ENCODE measurements at places on chromosomes 5 and 9. TPM values are rescaled to one million over a fixed set of nuclear protein-coding genes. Genes with fewer than 3 reads are reported as not detected.

DNA sequence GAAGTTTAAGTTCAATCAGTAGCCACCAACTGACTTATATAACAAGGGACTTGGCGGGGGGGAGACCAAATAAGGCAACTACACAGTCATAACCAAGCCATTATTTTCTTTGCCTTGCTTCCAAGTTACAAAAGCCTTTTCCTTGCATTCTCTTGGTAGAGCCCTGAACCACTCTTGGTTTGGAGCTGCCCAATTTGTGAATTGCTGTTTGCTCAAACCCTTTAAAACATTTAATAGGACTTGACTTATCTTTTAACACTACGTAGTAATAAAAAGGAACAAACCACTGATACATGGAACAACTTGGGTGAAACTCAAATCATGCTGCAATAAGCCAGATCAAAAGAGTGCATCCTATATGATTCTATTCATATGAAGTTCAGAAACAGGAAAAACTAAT is 31.7 kb upstream of the MSH3 start:
- DNase-seq: no peak

GRCh38 chr5:113118298-113118697 is 141.7 kb downstream of the DCP2 start:
- DNase-seq: no peak

DNA sequence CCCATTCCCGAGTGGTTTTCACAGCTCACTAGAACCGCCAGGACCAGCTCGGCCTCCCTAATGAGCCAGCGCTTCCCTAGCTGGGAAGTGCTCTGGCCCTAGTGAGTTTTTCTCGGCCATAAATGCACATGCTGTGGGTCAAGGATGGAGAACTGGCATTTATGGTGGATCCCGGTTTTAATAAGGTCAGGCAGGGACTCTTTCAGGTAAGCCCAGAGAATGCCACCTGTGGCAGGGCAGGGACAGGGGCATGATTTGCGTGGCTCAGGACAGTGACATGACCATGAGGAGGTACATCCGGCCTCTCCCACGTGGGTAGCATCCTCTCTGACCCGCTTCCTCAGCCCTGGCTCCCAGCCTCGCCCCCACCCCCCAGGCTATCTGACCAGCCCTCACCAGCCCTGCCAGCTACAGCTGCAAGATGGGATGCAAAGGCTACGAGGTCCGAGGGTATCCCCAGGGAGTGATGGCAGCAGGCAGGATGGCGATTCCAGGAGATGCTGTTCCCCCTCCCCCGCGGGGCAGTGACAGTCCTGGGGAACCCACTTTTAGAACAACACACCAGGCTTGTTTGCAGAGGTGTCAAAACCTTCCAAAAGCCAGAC is 60.3 kb upstream of the ADAMTS2 start:
- peak; percentile 2 for DNase-seq

DNA sequence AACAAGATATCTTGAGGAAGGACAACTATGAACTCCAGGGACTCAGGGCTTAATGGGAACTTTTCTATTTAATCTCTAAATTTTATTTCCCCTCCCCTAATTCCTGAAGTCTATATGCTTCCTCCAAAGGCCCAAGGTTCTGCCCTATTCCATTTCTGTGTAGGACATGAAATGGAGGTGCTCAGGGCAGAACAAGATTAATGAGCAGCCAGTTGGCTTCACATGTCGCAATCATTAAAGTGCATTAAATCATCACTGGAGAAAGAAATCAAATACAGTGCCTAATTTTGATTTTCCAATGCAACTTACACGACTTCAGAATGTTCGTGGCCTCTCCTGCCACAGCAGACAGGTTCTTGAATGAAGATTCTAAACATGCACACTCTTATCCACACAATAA is 862.1 kb downstream of the PTPRD start:
- no peak for DNase-seq

GRCh38 chr5:107782561-107783169 is 111.9 kb upstream of the EFNA5 start:
- no peak for DNase-seq

DNA sequence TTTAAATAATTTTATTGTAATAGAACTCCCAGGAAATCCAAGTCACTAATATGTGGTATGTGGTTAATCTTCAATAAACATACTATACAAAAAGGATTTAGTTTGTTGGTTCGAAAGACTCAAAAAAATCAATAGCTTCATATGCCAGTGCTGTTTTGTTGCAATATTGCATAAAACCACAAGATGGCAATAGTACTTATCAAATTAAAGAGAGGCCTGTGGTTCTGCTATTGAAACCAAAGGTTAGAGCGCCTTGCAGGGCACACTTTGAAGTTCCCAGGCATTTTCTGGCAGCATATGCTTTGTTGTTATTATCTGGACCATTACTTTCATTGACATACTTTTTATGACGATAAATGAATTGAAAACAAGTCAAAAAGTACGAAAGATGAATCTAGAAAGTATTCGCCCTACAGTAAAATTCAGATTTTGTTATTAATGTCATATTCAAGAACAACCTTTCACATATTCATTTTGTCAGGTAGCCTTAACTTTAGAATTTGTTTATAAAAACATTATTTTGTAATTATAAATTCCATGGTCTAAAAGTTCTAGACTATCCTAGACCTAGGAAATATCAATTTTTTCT is 316.3 kb downstream of the MCTP1 start:
- DNase-seq: peak; percentile 81

GRCh38 chr9:94853887-94854286 is 127.4 kb downstream of the AOPEP start:
- peak; percentile 28 for DNase-seq

DNA sequence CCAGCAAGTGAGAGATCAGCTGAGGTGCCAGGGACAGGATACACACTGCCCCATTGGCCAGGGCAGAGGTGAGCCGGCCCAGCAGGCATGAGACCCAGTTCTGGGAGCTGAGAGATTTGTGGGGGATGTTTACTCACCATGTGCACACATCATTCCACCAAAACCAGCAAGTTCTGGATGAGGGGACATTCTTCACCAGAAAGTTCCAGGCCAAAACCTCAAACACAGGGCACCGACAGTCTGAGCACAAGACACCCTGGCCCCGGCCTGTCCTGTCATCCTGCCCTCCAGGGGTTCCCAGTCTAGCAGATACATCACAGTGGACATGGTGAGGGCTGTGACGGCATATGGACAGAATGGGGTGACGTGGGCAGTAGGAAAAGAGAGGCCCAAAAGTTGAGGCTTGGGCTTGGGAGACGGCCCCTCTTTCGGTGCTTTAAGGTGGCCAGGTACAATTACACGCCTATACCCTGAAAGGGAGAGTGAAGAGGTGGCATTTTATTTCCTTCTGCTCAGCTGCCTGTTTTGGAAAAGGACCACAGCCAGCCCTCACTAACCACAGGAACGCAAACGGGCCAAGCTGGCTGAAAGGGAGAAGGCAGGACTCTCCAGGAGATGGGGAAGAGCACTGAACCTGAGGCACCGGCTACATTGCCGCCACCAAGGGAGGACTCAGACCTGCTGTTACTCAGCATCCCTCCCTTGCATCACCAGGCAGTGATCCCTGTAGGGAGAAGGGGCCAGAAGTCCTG is 64.0 kb downstream of the SHB start:
- no peak for DNase-seq

GRCh38 chr5:173623296-173623771 is 6.9 kb upstream of the BOD1 start:
- peak; percentile 53 for DNase-seq

DNA sequence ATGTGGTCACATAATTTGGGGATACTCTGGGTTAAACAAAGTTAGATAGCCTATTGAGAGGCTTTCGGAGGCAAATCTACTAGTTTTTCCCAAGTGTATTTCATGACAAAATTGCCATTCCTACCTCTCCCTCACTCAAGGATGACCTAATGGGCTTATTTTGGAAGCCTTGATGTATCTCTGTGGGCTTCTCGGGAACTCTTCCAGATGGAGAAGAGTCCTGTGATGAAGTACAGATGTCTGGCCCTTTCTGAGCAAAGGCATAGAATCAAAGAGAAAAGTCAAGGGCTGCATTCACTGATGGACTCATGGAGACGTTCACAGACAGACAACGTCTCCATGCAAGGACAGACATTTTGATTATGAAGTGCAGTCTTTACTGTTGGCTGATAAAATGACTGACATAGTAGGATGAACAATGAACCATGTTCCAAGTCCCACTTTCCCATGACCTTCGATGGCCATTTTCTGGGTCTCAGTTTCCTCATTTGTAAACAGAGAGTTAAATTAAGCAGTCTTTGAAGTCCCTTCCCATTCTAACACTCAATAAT is 347.2 kb upstream of the CD180 start:
- DNase-seq: no peak

- peak; percentile 10 for DNase-seq
Measured at GRCh38 chr5:55711507-55712022, 559 bp downstream of the SLC38A9 start.

Gene CORO2A
- 27.1 TPM for total RNA-seq

Gene FST
- 15.3 TPM for total RNA-seq

Gene SLC6A19
- total RNA-seq: 5.2 TPM

Gene NMUR2
- total RNA-seq: not detected

Gene OSMR
- 17.6 TPM for total RNA-seq

Gene ANKRD31
- total RNA-seq: 0.60 TPM

Gene PCDHGC4
- 1.5 TPM for total RNA-seq

Gene PCDHB5
- 7.0 TPM for total RNA-seq

Measured in hepatocyte (in vitro differentiated cells).